ENCODE measurements at places on chromosomes 5 and 9.
A peak's percentile ranks its signal among the peaks of the same experiment; 100 is the strongest.

DNA sequence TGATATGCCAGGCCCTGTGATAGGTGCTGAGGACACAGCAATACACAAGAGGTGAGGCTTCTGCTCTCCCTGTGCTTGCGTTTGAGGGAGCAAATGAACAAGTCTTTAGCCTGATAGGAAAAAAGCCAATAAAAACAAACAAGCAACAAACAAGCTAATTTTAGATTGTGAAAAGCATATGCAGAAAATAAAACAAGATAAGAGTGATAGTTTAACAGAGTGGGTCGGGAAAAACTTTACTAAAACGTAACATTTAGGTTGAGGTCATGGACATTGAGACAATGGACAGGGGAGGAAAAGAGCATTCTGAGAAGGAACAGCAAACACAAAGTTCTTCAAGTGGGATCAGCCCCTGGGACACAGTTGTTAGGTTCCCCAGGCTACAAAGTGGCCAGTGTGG is 4.3 kb downstream of the SMIM3 start:
- DNase-seq, result no peak

GRCh38 chr5:136192015-136192525 is 892 bp downstream of the SMIM32 start:
- peak; percentile 16 for DNase-seq

- no peak for DNase-seq
These were observed 52.3 kb downstream of the SECISBP2 start for GRCh38 chr9:89370593-89370992.

GRCh38 chr9:95044731-95045508 is 272.6 kb downstream of the FANCC start:
- peak; percentile 62 for DNase-seq

DNA sequence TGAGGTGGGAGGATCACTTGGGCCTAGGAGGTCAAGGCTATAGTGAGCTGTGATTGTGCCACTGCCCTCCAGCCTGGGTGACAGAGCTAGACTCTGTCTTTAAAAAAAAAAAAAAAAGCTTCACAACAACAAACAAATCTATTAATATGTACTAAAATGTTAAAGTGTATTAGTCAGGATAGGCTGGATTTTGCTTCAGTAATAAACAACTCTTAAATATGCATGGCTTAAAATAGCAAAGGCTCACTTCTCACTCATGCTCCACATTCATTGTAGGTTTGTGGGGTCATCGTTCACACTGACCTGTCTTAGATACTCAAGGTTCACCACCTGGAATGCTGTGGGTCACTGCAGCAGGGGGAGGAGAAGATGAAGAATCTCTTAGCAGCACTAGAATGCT is 33.8 kb upstream of the COL15A1 start:
- DNase-seq, result peak; percentile 34

- peak; percentile 64 for DNase-seq
These were observed 84.3 kb upstream of the CAST start for GRCh38 chr5:96577909-96578308.

- DNase-seq, result no peak
These were observed 408.2 kb downstream of the PRR16 start for GRCh38 chr5:120872297-120872696.

- peak; percentile 7 for DNase-seq
These were observed 44.7 kb upstream of the SLC30A5 start for GRCh38 chr5:69049151-69049550.

GRCh38 chr5:32231929-32232328 is 57.8 kb upstream of the GOLPH3 start:
- DNase-seq, result no peak

GRCh38 chr5:157309796-157310195 is 43.9 kb downstream of the CYFIP2 start:
- no peak for DNase-seq

DNA sequence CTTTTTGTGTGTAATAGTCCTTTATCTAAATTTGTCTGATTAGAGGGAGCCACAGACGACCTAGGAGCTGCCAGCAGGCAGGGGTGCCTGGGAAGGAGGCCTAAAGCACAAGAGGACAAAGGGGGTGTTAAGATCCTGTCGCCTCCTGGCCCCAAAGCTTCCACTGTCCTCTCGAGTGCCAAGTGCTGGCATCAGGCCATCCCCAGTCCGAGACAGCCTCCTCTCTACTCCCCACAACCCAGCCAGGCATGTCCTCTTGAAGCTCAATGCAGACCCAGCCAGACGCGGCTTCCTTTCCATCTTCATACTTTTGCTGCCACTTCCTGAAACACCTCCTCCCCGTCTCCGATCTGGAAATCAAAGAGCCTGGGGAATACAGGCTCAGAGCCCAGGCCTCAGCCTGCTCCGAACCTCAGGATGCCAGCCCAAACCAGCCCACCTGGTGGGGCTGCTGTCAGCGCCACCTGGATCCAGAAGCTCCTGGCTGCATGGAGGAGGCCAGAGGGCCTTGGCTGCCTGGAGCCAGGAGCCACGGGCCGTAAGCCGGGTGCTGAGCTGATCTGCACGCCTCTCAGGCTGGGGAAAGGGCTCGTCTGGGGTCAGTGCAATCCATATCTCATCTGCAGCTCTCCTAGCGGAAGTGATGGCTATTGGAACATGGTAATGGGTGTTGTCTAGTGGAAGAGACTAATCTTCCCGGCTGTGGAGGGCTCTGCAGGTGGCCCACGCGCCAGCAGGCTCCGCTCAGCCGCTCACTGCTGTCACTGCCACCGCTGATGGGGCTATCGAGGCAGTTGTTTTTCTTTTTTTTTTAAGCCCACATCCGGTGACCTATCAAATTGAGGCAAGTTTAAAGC is 60.2 kb upstream of the FUBP3 start:
- no peak for DNase-seq

DNA sequence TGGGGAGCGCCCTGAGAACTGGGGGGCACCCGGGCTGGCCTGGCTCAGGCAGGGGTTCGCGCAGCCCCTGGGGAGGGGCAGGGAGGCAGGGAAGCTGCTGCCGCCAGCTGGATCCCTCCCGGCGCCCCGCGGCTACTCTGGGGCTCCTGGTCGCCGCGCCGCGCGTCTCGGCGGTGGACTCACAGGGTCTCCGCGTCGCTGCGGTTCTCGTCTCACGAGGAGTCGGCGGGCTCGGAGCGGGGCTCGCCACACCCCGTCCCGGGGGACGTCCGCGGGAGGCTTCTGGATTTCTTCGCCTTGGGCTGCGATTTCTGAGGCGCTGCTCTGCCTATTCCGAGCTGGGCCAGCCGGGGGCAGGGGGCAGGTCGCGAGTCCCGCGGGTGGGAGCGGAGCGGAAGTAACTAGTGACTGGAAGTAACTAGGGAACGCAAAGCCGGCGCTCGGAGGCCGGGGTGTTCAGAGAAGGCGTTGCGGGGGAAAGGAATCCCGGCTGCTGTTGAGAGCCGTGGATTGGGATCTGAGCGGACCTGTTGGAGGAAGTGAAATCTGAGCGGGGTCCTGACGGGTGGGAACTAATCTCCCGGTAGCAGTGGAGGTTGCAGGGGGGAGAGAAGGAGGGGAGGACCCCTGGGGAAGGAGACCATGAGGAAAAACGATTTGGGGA is 511 bp downstream of the CYSTM1 start:
- peak; percentile 80 for DNase-seq

- no peak for DNase-seq
These were observed 342.3 kb downstream of the ZSWIM6 start for GRCh38 chr5:61674378-61674777.

- no peak for DNase-seq
These were observed 12.6 kb upstream of the FAM163B start for GRCh38 chr9:133621725-133622267.

GRCh38 chr5:129508606-129509005 is 48.5 kb downstream of the ADAMTS19 start:
- no peak for DNase-seq

DNA sequence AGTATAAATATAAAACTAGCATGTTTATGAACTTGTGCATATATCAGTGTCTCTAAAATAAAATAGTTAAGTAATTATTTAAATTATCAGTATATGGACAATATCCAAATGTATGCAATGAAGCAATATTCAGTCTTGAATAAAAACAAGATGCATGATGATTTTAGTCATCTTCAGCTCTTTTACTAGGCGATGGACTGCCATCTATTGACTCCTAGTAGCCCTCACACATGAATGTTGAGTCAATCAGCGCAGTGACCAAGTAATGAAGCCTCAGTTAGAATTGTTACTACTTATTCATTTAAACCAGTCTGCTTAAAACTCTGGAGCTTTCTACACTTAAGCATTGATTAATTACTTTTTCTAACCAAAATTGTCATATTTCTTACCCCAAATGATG is 92.9 kb upstream of the GRHPR start:
- peak; percentile 34 for DNase-seq

GRCh38 chr5:92508271-92508670 is 1072.7 kb downstream of the NR2F1-AS1 start:
- no peak for DNase-seq

GRCh38 chr9:28378231-28378630 is 805.0 kb upstream of the C9orf72 start:
- peak; percentile 82 for DNase-seq

DNA sequence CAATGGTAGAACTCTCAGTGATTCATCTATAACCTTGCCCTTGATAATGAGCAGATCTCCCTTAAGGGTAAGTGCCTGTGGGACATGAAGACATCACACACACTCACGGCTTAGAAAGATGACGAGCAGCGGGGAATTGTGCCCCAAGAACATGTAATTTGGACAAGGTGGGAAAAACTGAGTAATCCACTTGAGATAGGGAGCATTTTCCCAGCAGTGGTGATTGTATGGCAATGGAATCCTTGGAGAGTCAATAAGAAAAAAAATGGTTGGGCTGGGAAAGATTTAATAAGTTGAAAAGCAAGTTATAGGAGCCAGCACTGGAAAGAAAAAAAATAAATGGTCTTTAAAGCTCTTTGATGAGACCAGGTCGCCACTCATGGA is 193.1 kb downstream of the GLIS3 start:
- peak; percentile 98 for DNase-seq

DNA sequence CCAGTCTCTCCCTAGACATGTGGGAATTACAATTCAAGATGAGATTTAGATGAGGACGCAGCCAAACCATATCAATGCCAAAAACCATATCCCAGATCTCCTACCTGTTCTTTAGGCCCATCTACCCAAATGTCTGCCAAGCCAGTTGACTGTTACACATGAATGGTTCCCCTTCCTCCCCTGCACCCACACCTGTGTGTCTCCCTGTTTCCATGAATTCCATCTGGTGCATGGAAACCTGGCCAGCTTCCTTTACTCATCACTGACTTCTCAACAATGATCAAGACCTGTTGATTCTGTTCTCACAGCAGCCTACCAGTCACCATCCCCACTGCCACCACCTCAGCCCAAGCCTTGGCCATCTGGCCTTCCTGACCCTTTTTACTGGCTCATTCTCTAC is 222.7 kb downstream of the NR3C1 start:
- no peak for DNase-seq

DNA sequence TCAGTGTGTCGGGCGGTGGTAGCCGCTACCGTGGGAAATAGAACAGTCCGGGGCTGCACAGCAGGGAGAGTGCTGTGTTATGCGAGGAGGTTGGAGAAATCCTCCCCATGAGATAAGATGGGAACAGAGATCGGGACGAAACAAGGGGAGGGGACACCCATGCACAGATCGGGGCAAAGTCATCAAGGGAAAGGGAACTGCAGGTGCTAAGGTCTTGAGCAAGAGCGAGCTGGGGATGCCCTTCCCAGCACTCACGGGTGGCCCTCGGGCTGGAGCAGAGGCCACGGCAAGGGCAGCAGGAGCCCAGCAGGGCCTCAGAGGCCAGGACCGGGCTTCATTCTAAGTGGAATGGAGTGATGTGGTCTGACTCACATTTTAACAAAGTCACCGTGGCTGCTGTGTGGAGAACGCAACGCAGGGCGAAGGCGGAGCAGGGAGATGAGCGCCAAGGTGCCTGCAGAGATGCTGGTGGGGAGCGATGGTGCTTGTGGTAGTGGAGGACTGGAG is 7.7 kb downstream of the IL13 start:
- no peak for DNase-seq

GRCh38 chr9:133569891-133570690 is 35.6 kb downstream of the ADAMTSL2 start:
- DNase-seq, result no peak

DNA sequence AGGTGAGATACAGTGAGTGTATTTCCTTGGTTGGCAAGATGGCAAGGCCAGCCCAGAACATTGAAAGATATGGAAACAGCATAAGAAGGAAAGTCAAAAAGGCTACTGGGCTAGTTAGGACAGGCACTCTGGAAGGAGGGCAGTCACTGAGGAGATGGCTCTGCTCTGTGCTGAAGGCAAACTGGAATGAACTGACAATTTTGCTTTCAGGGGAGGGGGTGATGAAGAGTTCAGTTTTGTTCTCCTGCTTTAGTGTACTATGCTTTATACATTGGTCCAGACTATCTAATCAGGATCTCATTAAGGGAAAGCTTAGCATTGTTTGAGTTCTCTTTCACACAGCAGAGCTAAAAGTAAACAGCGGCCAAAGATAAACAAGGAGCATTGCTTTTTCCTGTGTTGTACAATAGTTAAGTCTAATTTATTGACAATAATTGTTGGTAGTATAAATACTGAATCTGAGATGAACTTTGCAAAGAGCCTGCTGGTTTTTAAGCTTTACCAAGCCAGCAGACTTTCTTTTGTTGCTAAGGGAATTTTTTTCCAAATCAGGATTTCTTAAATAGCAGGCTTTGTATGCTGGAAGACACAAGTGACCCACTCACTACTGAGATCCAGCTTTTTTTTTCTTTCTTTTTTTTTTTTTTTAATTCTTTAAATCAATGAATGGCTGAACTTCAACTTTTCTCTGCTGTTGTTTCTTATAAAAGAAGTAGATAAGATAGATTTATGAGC is 355.5 kb downstream of the ARRDC3 start:
- peak; percentile 65 for DNase-seq

DNA sequence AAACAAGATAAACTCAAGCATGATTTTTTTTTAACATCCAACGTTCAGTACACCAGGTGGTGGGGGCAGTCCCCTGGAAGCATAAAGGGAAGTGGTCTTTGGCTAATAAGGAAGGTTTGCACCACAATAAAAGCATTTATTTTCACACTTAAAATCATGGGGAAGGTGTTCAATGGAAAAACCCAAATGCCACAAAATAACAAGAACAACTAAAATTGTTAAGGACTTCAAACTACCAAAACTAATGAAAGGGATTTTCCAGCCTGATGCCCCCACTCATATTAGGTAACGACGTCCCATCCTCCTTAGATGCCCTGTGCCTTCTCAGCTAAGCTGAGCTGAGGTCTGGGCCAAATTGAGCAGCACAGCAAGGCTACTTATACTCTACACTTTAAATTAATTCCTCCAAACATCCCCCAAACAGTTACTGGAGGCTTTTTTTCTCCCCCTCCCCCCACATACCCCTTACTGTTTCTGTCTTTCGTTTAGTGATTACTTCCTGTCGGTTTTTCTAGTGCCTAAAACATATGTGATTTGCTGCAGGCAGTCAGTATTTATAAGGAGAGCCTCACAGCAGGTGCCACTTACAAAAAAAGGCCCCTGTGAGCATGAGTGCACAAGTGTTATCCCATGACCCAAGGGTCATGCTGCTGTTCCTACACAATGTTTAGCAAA is 259.7 kb upstream of the ZNF608 start:
- DNase-seq, result no peak

Measured in mesenchymal stem cell (in vitro differentiated cells and primary cell).